CD4-positive, alpha-beta T cell treated with Interleukin-6 at 100 ng/mL for 8 hours (primary cell): ENCODE measurements at places on chromosomes 7 and 10.

DNA sequence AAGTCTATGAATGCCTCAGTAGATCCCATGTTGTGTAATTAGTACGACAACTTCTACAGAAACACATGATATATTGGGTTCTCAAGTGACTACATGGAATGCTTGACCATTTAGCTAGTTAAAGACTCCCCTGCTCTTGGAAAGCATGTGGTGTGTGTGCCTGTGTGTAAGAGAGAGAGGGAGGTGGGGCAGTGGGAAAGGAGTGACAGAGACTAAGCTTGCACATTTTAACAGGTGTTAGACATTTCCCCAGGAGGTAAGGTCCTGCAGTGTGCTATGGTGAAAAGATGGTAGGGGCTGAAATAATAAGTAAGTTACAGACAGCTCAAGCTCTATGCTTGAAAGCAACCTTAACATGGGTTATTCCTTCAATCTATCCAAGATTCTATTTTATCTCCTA lies 241.7 kb upstream of the GHITM start:
- no peak for DNase-seq

DNA sequence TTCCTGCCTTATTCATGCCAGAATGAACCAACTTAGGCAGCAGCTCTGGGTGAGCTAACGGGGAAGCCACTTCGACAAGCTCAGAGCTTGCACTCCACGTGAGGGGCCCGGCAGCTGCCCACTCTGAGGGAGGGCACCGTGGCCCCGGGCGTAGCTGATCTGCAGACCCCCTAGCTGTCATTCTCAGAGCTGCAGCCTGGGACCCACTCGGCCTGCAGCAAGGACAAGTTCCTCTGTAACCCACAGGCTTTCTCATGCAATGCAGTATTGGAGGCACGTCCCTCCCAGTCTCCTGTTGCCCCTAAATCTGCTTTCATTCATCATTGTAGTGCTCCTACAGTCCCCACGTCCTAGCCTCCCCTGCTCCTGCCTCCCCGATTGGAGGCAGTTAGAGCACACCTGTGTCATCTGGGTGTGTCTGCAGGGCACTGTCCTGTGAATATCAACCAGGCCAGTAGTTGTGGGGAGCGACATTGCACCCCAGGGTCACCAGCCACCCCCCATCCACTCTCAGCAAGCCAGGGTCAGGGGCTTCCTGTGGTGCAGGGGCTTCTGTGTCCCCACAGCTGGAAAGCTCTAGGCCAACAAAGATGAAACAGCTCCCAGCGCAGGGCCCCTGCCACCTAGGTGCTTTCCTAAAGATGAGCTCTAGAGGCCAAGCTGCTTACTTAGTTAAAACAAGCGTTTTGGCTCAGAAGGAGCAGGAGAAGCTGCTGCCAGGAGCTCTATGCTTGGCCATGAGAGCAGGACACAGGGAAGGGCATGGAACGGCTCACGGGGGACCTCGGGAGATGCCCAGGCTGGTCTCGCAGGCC lies 333.6 kb downstream of the ADARB2 start:
- DNase-seq = no peak

- no peak for DNase-seq
These were observed 746.0 kb upstream of the POT1 start for GRCh38 chr7:125675640-125676039.

DNA sequence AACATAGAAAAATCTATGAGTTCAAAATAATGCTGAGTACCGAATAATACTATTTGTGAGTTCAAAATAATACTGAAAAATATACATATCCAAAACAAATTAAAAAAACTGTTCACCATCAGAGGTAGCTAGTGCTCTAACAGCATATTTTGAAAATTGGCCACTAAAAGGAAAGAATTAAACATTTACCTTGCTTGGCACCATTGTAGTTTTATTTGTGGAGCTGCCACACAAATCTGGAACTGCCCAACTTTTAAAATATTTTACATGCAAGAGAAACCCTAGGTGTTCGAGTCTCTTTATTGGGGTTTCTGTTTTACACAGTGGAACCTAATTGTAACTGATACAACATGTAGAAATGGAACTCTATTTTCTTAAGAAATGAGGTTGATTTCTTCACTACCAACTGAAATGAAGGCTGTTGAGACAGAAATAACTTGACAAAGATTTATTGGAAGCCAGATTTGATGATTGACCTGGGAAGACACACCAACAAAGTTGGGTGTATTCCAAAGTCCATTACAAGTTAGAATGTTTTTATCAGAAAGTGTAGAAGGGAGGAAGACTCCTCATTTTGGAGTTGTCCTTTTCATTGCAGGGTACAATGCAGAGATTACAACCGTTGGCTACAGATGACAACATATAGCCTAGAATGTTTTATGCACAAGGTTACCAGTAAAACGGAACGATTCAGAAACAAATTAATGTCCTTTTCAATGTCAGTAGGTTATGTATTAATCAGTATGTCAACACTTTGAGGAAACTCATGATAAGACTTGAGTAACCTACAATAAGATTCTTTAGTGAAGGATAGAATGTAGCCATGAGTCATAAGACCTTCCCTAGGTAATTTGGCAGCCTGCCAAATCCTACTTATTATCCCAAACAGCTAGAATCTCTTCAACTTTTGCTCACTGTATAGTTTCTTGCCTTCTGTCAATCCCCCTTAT lies 73.8 kb upstream of the PAPSS2 start:
- no peak for DNase-seq

DNA sequence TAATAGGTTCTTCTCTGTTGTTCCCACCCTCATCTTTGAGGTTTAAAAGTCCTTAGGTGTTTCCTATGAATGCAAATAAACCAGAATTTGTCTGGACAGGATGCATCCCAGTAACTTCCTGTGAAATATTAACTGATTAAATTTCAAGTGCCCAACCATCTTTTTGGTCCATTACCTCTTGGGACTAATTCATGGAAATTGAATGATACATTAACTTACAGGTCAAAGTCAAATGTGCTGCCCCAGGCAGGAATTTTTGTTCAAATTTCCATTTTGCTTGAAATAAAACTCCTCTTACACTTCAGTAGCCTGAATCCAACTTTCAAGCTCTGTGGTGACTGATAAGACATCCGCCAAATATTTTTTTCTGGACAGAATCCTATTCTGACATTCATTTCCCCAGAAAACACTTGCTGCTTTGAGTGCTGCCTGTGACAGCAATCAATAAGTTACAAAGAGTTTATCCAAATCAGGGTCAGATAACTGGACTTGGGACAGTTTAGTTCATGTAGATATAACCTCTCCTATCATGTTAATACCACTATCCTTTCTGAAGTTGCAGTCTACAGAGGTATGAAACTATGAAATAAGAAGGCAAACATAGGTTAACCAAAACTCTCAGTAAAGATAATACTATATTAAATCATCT lies 383.5 kb downstream of the POM121L12 start:
- no peak for DNase-seq

DNA sequence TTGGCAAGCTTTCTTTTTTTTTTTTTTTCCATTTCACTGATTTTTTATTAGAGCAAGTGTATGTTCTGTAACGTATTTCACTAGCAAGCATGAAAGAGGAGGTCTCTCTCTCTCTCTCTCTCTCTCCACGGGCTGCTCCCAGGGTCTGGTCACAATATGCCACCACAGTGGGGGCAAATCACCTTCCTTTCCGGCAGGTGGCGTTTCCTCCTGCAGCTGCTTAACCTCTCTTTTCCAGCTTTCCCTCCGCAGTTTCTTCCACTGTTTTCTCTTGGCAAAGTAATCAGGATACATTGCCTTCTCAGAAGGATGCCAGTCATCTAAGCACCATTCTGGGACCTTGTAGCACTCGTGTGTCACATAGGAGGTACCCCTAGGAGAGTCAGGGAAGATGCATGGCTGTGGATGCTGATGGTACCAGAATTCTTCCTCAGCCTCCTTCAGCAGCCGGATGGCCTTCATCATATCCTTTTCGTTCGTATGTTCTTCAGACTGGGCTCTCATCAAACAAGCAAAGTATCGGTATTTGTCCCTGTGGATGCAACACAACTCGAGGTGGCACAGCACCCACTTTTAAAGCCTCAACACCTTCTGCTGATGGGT lies 197.3 kb upstream of the PODXL start:
- DNase-seq = no peak

DNA sequence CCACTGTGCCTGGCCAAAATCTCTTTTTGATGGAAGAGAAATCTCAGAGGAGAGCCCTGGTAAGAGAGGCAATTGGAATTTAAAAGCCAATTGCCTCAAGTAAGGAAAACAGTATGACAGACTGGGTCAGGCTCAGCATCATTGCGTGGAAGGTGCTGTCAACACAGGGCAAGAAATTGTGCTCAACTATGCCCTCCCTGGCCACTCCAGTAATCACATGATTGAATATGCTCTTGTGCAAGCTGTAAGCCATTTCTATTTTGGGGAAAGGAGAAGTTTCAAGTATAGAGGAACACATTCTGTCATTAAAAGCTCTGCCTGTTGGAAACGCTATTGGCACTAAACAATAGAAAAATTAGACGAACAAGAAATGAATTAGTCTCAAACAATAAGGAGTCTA lies 1127.7 kb downstream of the REEP3 start:
- no peak for DNase-seq

- DNase-seq = no peak
These were observed 208.8 kb downstream of the CTNNA3 start for GRCh38 chr10:67487199-67487598.

GRCh38 chr7:95577137-95577536 lies 19.2 kb downstream of the PDK4 start:
- DNase-seq = no peak

DNA sequence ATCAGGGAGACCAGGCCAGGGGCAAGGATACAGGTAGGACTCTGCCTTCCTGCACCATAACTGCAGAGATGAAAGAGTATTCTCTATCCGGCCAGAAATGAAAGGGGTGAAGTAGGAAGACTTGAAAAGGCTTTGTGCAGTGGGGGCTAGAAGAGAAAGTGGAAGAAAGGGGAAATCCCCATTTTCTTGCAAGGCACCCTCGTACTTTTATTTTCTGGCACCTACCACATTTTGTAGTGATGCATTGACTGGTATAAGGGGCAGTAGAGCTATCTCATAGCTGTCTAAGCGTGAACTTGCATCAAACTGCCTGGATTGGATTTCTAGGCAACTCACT lies 752 bp upstream of the CAMK2G start:
- peak; percentile 71 for DNase-seq

- no peak for DNase-seq
These were observed 80.8 kb downstream of the PPP1R17 start for GRCh38 chr7:31767686-31768358.

GRCh38 chr10:86595496-86595895 lies 58.9 kb upstream of the OPN4 start:
- no peak for DNase-seq

DNA sequence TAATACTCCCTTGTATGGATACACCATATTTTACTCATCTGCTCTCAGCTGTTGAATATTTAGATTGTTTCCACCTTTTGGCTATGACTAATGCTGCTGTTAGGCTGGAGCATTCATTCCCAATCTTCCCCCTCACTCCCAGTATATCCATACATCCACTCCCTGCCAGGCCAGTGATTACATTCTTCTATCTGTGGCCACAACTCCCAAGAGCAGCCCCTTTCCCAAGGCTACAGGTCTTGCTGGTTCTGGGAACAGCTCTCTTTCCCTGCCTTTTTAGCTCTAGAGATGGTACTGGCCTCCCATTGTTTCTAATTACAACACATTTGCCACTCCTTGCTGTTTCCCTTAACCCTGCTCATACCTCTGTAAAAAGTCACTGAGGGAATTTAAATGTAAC lies 28.2 kb downstream of the SFR1 start:
- no peak for DNase-seq

GRCh38 chr7:140724706-140725105 lies 28.2 kb downstream of the NDUFB2 start:
- no peak for DNase-seq

DNA sequence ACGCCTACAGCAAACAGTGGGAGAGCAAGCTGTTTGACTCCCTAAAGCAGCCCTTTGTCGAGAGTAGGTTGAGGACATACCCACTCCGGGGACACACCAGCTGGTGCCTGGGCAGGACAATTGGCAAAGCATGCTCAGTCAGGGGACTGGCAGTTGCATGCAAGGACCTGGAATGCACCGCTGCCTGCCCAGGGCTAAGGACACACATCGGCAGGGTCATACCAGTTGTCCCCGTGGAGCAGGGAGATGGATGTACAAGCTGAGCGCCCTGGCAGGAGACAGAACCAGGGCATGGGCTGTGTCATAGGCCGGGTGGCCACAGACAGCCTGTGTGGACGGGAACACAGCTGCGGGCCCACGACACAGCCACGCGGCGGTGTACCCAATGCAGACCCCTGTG lies 18.3 kb upstream of the ELN start:
- DNase-seq = no peak

DNA sequence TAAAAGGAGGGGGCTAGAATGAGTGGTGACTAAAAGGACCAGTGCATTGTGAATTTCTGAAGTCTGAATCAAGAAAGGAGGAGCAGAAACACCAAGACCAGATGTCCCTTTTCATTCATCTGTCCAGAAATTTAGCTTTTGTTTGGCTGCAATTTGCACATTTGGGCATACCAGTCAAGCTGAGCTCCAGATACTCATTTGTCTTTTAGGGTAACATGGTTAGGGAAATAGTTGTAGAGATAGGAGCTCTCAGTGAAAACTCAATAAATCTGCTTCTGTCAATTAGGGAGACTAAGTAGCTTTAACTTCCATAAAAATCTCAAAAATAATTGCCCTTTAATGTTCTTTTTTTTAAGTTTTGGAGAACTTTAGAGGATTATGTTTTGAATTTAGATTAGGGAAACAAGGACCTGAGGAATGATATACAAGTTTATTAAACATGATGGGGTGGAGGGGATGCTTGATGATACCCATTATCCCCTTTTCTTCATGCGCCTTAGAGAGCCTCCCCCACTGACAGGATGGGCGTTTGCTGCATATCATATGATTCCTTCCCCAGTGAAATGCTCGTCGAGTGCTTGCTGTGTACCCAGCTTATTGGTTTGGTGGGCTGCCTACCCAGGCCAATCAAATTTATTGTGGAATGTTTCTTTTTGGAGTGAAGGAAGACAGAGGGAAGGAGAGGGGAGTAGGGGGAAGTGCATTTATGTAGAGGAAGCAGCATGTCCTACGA lies 50.7 kb upstream of the RPA3 start:
- DNase-seq = no peak

GRCh38 chr7:142487124-142487523 lies 229.3 kb upstream of the PRSS58 start:
- DNase-seq = no peak

DNA sequence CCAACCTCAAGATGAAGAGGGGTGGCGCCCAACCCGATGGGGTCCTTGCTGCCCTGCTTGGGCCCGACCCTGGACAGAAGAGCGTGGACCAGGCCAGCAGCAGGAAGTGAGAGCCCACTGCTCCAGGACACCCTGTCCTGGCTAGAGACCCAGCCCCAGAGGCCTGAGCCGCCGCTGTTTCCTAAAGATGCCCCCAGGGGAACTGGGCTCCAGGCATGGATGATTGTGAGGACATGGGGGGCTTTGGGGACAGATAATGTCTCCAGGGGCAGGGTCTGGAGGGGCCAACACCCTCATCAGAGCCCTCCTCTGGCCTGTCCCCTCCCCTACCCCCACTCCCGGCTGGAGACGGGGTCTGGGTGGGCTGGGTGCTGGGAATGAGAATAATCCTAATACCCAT lies 71.7 kb downstream of the MYL10 start:
- no peak for DNase-seq
